ENCODE measurements at places on chromosomes 2 and 18.

GRCh38 chr2:74499940-74500577 is 656 bp upstream of the LBX2 start:
- DNase-seq = no peak

- DNase-seq = no peak
These were observed 25.2 kb upstream of the CYTIP start for GRCh38 chr2:157468931-157469708.

GRCh38 chr2:183035298-183035953 is 2.8 kb downstream of the NCKAP1 start:
- no peak for DNase-seq

- DNase-seq = no peak
These were observed 454.2 kb upstream of the HNRNPA3 start for GRCh38 chr2:176758426-176758825.

DNA sequence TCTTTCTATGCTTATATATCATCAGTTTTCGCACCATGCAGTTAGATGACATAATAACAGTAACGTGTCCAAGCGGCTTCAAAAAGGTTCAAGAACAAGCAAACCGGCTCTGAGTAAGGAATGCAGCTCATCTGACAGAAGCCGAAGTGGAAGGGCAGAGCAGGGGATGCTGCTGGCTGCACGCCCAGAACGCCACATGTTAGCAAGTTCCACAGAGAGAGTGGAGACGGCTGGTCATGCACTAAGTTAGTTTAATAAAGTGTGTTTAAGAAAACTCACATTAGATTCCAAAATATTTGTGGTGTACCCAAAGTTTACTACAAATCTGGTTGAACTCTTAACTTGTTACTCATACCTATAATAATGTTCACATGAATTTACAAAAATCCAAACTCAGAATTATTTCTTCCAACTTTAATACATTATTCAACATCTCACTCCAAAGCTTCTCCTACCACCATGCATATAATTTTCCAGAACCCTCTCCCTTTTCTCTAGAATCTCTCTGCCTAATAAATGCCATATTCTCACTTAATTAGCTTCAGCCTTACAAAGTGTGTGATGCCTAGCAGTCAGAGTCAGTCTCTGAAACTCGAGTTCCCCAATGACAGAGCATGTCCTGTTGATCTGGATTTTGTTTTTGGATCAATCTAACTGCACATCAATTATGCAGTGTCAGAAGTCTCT is 170.0 kb downstream of the DNAH7 start:
- no peak for DNase-seq

DNA sequence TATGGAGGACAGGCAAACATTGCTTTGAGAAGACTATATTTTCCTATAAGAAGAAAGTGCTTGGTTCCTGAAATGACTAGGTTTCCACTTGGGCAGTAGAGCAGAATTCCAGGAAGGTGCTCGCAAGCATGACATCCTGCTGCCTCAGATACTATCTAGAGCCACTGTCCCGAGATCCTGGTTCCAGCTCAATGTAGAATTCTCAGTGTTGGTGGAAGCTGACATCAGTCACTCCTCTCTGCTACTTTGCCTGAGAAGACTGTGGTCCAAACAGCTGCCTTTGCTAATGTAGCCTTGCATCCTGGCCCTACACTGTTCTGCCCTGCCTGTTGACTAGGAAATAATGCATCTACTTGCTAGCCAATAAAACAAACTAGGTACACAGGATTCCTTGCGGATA is 50.0 kb upstream of the ITGA6 start:
- no peak for DNase-seq

DNA sequence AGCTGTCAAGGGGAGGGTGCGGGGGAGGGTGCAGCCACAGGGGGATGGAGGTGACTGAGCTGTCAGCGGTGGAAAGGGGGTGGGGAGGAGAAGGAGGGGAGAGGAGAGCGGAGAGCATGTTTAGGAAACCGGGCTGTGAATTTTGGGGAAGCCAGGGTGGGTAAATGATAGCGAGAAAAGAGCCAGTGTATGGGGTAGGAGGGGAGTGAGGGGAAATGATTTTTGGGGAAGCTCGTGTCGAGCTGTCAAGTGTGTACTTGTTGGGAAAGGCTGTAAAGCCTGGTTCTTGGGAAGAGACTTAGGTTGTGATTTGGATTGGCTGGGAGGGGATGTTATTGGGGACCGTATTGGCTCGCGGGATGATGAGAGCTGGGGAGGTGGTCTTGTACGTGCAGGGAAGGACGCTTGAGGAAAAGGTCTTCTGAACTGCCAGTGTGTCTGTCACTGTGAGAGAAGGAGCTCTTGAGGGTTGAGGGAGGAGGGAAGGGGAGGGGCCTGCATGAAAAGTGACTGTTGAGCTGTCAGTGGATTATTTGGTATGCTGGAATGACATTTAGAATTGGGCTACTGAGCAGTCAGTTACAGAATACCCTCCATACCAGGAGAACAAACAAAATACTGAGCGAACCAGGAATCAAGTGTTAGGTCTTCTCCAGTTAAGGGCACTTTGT is 1.0 kb downstream of the UBR3 start:
- peak; percentile 22 for DNase-seq

DNA sequence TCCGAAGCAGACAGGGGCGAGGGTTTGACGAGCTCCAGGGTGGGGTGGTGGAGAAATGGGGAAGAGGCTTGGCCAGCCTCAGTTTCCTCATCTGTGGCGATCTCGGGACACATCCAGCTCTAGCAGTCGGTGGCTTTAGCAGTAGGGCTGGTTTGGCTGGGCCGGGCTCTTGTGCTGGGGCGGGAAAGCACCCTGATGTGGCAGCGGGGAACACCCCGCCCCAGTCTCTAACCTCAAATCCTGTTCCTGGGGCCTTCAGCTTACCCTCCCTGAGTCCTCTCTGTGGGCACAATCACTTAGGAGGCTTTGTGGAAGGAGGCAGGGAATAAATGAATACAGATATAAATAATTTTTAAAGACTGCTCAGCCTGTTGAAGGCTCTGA is 26.5 kb upstream of the MCFD2 start:
- peak; percentile 62 for DNase-seq

DNA sequence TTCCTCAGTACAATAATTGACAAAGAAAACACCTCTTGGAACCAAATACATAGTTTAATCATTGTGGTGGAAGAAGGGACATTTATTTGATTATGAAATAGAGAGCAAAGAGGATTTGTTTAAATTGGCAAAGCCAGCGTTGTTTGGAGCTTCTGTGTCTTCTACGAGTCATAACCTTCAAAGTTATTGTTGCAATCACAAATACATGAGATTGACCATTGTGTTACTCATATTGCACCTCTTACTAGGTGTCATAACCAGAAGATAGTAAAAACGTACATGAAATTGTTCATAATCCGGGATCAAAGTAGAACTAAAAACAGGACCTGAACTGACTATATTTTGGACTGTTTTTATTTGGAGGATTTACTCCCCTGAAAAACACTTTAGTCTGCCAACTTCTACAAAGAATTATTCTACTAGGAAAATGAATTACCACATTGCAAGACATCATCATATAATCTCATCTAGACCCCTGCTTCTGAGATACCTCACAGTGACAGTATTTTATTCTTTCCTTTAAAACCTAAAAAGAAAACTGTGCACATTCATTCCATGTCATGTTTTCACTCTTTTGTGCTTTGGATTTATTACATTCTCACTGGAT is 151.7 kb upstream of the KLF7 start:
- DNase-seq = no peak

DNA sequence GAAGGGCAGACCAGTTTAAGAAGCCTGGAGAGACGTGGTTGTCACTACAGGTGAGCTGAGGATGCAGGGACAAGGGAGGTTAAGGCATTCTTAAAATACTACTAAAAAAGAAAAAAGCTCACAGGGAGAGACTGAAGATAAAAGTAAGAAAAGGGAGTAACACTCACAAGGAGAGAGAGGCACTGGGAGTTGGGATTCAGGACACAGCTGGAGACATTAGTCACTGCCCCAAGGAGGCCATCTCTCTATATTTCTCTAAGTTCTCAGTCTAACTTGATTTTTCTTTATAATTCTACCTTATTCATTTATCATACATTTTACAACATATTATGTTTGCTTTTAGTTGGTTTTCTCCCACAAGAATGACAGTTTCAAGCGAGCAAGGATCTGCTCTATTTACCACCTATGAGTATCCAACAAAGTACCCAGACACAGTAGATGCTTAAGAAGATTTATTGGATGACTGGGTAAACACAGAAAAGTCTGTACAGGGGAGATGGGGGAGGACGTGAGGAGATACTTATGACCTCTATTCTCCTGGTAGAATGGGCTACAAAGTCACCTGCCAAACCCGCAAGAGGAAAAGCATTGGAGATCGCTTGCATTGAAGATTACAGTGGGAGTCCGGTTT is 2.2 kb downstream of the SERPINE2 start:
- DNase-seq = no peak
